ENCODE measurements at places on chromosomes 5 and 9.

GRCh38 chr5:135054546-135054945 lies 20.5 kb upstream of the PITX1 start:
- DNase-seq, result no peak

DNA sequence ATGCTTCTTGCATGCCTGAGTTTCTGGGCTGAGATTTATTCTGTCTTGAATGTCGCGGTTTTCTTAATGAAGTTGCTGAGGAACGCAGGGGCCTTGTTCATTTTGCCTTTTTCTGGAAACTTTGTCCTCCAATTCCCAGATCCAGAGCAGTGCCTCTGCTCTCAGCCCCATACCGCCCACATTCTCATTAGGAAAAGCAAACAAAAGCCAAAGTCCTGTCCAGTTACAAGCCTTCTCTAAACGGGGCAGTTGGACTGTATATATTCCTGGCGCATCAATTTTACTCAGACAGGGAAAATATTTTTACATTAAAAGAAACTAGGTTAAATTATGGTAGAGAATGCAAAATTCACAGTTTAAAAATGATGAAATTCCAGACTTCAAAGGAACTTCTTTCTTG lies 1.2 kb upstream of the PSAT1 start:
- DNase-seq, result no peak

GRCh38 chr5:89973516-89973915 lies 436.0 kb downstream of the CETN3 start:
- no peak for DNase-seq

DNA sequence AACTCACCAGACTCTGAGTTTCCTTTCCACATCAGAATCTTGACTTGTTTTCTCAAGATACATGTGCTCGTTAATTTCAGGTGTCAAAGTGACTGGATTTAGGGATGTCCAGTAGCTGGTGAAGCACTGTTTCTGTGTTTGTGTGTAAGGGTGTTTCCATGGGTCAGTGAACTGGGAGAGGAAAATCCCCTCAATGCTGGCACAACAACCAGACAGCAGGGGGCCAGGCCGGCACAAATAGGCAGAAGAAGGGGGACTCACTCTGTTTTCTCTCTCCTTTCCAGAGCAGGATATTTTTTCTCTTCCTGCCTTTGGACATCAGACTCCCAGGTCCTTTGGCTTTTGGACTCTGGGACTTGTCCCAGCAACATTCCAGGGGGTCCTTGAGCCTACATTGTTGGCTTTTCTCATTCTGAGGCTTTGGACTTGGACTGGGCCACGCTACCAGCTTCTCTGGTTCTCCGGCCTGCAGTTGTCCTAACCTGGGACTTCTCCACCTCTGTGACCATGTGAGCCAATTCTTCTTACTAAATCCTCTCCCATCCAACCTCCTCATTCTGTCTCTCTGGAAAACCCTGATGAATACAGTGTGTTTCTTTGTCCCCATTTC lies 144.0 kb downstream of the CAAP1 start:
- no peak for DNase-seq

GRCh38 chr5:157067005-157067404 lies 8.1 kb upstream of the HAVCR1 start:
- DNase-seq, result no peak

- DNase-seq, result no peak
Measured at GRCh38 chr5:98076501-98076900, 697.0 kb upstream of the RGMB start.

DNA sequence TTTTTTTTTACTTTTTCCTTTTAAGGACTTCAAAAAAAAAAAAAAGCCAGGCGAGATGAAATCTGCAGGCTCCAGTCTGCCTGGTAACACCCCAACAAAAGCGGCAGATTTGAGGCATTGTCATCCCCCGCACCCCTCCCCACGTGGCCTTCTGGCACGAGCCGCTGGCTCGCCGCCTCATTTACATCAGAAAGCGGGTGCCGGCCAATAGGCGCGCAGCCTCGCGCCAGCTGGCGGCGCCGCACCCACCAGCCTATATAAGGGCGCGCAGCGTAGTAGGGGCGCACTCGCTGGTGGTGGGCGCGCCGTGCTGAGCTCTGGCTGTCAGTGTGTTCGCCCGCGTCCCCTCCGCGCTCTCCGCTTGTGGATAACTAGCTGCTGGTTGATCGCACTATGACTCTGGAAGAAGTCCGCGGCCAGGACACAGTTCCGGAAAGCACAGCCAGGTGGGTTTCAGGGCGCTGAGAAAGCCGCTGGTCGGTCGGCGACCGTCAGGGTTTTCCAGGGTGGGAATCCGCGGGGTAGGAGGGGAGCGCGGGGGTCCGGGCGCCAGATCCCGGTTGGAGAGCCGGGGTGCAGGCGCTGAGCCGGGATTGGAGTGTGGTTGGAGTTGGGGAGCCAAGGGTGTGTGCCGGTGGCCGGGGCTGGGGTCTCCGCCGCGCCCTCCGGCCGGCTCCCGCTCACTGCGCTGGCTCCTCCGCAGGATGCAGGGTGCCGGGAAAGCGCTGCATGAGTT lies at the start of gene GADD45G:
GADD45G (plus strand) TSS at position 284 of the 736 bp plus-strand sequence; CDS start at position 394, 110 bp downstream.
- DNase-seq, result no peak

GRCh38 chr5:43409809-43410271 lies 2.4 kb downstream of the CCL28 start:
- no peak for DNase-seq

GRCh38 chr5:172705576-172706084 lies 64.6 kb downstream of the NEURL1B start:
- DNase-seq, result no peak

DNA sequence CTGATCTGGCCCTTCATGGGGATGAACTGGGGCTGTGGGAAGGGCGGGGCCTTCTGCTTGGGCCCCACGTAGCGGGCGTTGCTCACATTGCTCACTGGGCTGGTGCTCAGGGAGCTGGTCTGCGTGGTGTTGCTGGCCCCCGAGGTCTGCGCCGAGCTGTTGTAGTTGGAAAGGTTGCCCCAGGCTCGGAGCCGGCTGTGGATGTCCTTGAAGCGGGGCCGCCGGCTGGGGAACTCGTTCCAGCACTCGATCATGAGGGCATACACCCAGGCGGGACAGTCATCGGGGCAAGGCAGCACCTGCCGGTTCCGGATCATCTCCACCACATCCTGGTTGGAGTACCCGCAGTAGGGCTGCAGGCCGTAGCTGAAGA lies 226.0 kb downstream of the ROR2 start:
- DNase-seq, result no peak

DNA sequence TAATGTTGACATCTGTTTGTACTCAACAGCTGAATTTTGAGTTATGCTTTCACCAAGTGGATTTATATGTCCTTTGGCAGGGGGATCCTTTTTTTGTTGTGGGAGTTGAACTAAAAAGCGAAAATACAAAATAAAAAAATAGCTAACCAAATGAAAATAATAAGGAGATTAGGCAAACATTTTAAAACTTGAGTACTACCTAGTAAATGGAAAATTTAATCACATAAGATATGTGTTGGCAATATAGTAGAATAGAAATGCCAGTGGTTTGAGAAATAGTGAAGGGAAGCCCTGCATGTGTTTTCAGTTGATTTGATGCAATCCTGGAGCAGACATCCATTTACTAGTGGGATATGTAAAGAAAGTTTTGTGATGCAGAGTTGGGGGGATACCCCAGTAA lies 98.0 kb downstream of the RASGRF2 start:
- no peak for DNase-seq

DNA sequence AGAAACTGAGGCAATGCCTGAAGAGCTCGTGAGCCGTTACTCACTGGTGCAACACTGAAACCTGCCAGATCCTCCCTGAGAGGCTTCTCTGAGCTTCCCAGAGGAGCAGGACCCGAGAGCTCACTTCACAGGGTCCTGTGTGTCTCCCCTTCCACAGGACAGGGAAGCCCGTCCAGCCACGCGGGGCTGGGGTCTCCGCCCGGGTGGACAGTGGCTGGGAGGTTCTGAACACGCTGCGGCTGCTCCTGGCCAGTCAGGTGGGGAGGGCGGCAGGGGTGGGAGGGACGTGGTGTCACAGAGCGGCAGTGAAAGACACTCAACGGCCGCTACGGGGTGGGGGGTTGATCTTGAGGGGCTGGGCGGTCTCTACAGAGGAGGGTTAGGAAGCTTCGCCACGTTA lies 290 bp upstream of the ZDHHC11 start:
- no peak for DNase-seq

DNA sequence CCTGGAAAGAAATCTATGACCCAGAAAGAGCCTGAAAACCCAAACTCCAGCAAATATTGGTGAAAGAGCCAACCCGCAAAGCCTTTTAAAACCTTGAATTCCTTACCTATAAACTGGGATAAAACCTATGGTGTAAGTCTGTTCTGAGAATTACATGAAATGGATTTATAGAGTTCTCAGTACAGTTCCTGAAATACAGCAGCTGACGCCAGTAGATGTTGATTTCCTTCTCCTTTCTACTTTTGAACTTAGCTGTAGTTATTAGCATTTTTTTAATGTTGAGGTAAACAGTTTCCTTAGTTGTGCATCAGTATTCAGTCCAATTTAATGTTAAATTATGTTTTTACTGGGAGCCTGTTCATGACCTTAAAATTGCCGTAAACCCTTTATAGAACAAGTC lies 3.7 kb downstream of the SPIN1 start:
- no peak for DNase-seq

GRCh38 chr9:99335280-99335679 lies 113.2 kb downstream of the SEC61B start:
- no peak for DNase-seq

DNA sequence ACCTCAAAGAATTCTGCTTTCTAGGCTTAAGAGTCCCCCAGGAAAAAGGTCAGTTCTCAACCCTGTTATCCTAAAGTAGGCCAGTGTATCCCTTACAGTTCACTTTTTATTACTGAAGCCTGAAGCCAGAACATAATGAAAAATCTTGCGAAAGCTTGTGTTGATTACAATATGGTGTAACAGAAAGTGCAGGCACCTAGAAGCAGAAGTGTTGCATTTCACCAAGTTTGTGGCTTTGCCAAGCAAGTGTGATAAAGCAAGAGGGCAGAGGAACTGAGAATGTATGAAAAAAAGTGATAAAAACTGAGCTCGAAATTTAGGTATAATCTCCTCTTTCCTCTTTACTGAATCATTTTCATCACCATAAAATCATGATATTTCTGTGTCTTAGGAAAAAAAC lies 26.2 kb downstream of the AGTPBP1 start:
- DNase-seq, result no peak

DNA sequence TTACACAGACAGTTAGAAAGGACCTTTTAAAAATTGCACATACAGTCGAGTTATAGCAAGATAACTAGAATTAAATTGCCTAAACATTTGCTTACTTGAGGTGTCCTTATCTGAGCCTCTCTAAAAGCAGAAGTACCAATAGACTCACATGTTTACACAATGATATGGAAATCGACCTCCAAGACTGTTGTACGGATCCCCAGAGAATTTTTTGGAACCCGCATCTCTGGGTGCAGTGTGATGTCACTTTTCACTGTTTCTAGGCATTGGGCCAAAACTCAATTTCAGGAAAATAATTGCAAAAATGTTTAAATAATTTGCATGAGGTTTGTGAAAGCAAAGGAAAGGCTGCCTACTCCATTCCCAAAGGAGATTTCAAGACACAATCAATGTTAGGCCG lies 63.1 kb upstream of the ATG10 start:
- no peak for DNase-seq

DNA sequence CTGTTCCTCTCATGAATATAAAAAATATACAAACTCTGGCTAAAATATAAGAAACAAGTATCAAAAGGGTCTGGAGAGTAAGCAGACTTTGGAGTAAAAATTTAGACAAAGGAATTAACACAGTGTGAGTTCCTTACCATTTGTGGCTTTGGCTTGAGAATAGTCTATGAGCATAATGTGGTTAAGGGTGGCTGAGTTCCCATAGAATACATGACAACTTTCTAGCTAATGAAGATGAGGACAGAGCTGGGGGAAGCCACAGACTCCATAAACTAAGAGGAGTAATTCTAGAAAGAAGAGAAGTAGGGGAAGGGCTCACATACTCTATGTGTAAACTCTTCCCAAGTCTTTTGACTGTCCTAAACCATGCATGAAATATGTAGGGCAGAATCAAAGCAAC lies 79.4 kb downstream of the CAAP1 start:
- no peak for DNase-seq

DNA sequence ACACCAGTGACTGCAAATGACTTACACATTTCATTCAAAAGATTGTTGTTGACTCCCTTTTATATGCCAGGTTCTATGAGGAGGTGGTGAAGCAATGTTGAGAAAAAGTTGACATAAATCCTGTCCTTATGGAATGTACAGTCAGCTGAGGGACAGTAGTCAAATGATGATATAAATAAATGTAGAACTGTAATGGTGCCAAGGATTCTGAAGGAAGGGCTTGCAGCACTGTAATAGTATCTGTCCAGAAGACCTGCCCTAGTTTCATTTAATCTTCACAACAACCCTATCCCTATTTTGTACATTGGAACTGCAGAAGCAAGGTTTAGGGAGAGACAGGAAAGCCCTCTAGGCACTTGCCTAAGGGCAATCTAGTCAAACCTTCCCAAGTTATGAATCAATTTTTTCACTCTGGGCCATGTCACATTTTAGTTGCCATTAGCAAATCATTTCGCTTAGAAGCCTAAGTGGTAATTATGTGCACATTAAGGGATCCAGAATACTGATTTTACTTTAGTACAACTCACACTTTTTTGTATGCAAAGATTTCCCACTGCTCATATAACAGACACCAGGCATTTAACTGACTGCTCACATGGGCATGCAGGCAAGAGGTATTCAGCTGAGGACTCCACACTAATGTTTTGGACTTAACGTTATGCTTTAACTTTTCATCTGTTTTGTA lies 34.5 kb upstream of the LIFR start:
- no peak for DNase-seq

GRCh38 chr5:148793261-148793660 lies 33.1 kb upstream of the ADRB2 start:
- no peak for DNase-seq
